ENCODE measurements at places on chromosomes 1 and 21. TPM values are rescaled to one million over a fixed set of nuclear protein-coding genes. Genes with fewer than 3 reads are reported as not detected.

DNA sequence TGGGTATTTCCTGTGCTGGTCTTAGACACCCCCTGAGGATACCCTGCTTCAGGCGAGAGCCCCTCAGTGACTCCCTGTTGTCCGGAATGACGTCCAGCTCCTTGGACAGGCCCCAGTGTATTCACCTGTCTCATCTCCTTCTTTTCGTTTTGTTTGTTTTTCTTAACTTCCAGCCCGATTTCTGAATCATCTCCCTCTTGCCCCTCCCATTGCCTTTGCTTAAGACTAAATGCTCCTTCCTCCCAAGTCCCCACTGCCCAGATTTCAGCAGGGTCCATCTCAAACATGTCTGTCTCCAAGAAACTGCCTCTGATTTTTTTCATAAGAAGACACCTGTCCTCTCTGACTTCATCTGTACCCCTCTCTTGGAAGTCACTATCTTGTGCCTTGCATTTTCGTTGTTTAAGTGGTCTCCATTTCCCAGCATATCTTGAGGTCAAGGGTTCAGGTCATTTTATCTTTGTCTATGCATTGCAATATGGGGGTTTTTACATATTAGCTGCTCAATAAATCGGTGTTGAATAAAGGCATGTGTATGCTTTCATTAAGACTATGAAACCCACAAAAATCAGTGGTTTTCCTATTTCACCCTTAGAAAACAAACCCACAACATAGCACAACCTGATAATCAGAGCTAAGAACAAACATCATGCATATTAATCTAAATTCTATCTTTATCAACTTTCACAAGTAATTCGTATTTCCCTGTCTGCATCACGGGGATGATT is 58.4 kb upstream of the LGALS8 start:
- H3K4me3 ChIP-seq = no peak overlapping the region
- no peak overlapping the region for H3K27ac ChIP-seq
- peaks cover 10% of the 10 kb centered on the region for H3K4me1 ChIP-seq
- no peak for DNase-seq
- no peaks in the 10 kb centered on the region for H3K27me3 ChIP-seq

- no peak overlapping the region for H3K4me3 ChIP-seq
- H3K27me3 ChIP-seq = no peaks in the 10 kb centered on the region
- H3K27ac ChIP-seq = no peak overlapping the region
- H3K4me1 ChIP-seq = peaks cover 9% of the 10 kb centered on the region
- H3K36me3 ChIP-seq = no peaks in the 10 kb centered on the region
Observed at GRCh38 chr1:117985239-117985638, 55.7 kb downstream of the WDR3 start.

- no peak overlapping the region for H3K27ac ChIP-seq
- no peaks in the 10 kb centered on the region for H3K27me3 ChIP-seq
- no peak overlapping the region for H3K4me3 ChIP-seq
- H3K4me1 ChIP-seq = peaks cover 12% of the 10 kb centered on the region
Observed at GRCh38 chr1:31423418-31423947, 10.5 kb downstream of the SERINC2 start.

DNA sequence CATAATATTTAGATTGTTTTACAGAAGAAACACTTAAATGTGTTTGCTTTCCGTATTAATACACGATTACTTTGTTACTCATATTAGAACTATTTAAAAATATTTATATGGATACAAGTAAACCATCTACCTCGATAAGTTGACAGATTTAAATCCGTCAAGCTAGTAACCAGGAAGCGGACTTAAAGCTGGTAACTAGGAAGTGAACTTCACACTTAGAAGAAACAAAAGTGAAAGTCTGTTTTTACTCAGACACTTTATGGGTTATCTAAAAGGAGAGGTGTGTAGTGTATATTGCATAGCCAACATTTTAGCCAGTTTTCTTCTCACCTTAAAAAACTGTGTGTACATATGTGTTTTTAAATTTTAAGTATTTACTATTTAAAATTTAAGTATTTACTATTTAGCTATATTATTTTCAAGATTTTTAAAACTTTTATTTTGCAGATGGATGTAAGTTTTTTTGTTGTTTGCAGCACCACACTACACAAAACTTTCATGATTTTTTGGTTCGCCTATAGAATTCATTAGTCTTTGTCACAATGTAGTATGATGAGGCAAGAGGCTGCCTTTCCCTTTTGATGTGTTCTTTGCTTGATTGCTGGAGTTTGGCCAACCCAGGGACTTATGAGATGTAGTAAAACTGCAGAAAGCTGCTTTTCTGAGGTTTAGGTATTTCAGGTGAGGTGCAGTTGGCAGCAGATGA is 2.7 kb downstream of the USP25 start:
- no peaks in the 10 kb centered on the region for H3K27me3 ChIP-seq
- no peak overlapping the region for H3K27ac ChIP-seq
- H3K4me3 ChIP-seq = peak overlapping the region; percentile 95
- DNase-seq = no peak
- peaks cover 2% of the 10 kb centered on the region for H3K36me3 ChIP-seq

DNA sequence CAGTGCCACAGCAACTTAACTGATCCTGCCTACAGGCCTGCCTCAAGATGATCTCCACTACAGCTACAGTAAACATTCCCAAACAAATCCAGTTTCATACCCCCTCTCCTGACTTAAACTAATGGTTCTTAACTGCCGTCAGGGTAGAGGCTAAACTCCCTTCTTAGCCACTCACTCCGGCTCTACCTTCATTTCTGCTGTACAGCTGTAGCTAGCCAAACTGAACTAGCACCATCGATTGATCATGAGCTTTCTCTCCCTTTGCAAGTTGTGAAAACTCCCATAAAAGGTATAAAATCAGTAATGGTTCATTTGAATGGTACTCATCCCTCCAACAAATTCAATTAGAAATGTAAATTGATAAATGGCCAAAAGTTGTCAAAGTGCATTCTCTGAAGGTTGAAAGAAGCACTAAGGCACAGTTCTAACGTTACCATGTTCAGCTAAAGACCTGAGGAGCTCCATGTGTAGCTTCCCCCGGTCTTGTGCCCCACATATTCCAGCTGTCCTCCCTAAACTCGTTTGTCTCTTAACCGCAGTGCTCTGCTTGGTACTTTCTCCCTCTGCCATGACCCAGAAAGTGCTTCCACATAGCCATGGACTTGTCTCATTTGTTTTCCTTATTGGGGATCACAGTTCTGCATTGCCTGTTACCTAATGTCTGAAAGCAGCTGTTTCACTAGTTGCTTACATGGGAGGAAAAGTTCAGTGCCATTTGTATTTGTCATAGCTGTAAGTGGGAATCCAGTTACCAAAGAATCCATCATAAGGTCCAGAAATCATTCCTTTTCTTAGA is 49.8 kb downstream of the DHX9 start:
- no peaks in the 10 kb centered on the region for H3K27me3 ChIP-seq
- no peak for DNase-seq
- no peak overlapping the region for H3K4me3 ChIP-seq
- peaks cover 12% of the 10 kb centered on the region for H3K4me1 ChIP-seq
- H3K27ac ChIP-seq = peak overlapping the region; percentile 81
- H3K36me3 ChIP-seq = peaks cover 42% of the 10 kb centered on the region

GRCh38 chr21:29233611-29234540 is 64.8 kb upstream of the BACH1 start:
- peaks cover 12% of the 10 kb centered on the region for H3K4me1 ChIP-seq
- H3K36me3 ChIP-seq = no peaks in the 10 kb centered on the region
- H3K4me3 ChIP-seq = no peak overlapping the region

GRCh38 chr1:221855156-221855555 is 113.3 kb upstream of the DUSP10 start:
- H3K27me3 ChIP-seq = no peaks in the 10 kb centered on the region
- DNase-seq = no peak
- H3K36me3 ChIP-seq = no peaks in the 10 kb centered on the region

LINGO4 gene
- total RNA-seq = not detected

FCRL5 gene
- 0.70 TPM for total RNA-seq

Data from WTC11 (cell line).